Activated CD8-positive, alpha-beta memory T cell treated with anti-CD3 and anti-CD28 coated beads, Interleukin-2, amount 50 U/mL, for 4 hours (primary cell): ENCODE measurements at places on chromosomes 7 and 10.

GRCh38 chr7:80135309-80136104 is 876 bp downstream of the GNAI1 start:
- no peak for DNase-seq

DNA sequence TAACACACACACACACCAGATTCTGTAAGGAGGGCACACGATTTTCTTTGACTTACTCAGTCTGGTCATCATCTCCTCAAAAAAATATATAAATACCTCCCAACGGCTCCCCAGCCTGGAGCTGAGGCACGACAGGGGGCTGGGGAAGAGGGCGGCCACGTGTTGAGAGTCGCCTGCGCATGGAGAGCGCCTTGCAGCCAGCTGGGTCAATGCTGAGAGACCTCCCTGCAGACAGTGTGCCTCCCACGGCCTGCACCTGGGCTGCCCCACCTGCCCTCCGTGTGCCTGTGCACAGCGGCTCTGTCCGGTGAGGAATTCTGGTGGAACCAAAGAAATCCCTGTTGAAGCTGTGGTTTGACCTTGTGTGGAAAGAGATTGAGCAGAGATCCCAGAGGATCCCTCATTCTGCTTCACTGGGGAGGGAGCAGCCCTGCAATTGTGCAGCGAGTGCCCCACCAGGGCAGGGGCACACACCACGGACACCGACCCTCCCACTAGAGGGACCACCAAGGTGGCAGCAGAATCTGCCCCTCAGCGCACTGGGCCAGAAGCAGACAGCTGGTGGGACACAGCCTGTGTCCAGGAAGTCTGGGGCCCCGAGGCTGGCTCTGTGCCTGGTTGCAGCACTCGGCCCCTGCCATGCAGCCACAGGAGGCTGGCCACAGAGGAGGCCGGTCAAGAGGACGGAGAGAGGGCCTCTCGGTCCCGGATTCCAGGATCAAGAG is 150.5 kb upstream of the PPP2R2D start:
- DNase-seq, result no peak

DNA sequence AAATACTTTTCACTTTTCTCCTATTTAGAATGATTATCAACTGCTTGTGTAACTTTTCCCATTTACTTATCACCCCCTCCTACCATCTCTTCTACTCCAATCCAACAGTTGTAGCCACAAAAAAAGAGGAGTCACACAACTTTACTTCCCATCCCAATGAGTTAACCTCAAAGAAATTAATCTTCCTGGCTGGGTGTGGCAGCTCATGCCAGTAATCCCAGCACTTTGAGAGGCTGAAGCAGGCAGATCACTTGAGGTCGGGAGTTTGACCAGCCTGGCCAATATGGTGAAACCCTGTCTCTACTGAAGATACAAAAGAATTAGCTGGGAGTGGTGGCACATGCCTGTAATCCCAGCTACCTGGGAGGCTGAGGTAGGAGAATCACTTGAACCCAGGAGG is 19.9 kb downstream of the SYPL1 start:
- DNase-seq, result no peak

DNA sequence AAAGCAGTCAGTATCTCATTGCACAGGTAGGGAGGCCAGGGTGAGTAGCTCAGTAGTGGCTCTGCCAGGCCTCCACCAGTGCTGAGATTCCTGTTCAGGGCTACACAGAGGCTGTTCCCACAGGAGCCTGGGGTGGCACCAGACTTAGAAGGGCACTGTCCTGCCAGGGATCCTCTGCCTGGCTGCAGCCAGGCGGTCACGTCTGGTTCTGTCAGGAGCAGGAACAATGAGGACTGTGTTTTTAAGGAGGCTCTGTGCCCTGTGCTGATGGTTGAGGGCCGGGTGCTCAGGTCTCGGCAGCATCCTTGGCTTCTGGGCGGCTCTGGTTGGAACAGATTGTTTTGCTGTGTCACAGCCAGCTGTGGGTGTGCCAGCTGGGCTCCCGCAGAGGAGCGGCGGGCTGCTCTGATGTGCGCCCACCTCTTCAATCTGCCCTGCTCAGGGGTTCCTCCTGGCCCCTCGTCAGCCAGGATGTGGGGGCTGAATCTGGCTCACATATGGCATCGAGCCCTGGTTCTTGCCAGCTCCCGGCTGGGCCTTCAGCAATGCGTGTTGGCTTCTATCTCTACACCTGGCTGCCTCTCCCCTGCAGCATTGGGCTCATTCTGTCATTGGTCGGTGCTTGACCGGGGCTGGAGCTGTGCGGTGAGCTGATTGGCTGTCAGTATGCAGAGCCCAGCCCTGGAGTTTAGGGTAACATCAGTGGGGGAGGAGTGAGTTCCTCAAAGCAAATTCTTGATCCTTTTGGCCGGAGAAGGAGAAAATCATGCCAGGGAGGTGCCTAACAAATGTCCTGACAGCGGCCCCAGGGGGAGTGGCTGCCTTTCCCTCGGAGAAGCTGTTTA is 41.2 kb downstream of the TACR2 start:
- no peak for DNase-seq

DNA sequence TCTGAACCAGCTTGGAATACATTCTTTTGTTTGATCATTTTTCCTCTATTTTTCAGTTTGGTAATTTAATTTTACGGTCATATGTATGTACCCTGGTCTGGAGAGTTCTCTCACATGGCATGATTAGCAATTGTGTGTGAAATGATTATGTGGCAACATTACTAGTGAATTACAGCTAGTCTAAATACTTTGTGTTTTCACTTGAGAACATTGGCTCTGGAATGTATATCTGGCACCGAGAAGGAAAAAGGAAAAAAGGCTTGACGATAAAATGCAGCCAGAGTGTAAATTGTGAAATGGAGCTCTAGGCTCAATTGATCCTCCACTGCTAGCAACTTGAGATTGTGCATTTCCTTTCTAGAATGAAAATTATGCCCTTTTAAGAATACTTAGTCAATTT is 397.2 kb downstream of the EXOC4 start:
- DNase-seq, result no peak

DNA sequence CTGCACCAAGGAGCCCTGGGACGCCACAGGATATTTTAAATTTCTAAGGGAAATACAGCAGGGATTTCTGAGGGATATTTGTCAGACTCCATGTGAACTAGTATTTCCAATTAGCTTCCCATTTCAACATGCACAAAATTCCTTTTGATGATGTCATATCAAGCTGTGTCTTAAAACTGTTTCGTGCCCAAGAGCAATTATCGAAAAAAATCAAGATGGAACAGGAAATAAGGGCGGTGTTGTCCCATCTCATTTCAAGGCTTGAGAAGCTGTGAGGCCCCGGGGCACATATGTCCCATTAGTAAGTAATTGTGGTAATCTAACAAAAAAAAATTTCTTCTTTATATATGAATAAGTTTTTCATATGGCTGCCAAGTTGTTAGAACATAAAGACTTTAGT is 47.4 kb downstream of the PPP1R17 start:
- DNase-seq, result no peak

DNA sequence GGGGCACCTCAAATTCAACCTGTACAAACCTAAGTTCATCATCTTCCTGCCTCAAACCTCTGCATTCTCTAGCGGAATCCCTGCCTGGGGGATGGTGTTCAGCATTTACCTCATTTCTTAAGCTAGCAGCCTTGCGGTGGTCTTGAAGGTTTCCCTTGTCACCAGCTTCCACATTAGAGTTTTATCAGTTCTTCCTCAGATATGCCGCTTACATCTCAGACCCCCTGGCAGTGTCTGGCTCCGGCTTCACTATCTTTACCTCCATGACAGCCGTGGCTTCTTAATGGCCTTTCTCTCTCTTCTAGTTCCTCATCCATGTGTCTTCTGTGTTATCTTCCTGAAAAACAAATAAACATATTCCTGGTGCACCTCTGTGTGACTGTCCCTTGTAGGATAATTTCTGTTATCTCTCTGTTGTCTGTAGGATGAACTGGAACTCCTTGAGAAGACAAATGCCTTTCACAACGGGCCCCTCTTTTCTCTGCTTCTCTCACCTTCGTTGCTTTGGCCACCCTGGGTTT is 101.1 kb upstream of the BMPER start:
- no peak for DNase-seq

GRCh38 chr10:74275755-74276290 is 124.8 kb downstream of the ADK start:
- DNase-seq, result no peak

DNA sequence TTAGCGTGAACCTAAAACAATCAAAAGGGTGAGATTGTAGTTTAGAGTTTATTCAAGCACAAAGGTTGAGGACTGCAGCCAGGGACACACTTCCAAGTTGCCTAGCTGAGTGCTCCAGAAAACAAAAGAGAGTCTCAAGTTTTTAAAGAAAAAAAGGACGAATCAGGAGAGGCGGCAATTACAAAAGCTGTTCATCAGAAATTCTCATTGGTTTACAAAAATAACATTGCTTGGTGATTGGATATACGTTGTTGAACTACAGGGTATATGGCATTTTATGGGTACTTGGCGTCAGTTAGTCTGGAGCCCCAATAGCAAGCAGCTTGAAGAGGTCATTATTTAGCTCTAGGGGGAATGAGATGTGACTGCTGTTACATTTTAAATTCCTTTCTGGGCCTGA is 11.5 kb downstream of the ZNF438 start:
- DNase-seq, result no peak

DNA sequence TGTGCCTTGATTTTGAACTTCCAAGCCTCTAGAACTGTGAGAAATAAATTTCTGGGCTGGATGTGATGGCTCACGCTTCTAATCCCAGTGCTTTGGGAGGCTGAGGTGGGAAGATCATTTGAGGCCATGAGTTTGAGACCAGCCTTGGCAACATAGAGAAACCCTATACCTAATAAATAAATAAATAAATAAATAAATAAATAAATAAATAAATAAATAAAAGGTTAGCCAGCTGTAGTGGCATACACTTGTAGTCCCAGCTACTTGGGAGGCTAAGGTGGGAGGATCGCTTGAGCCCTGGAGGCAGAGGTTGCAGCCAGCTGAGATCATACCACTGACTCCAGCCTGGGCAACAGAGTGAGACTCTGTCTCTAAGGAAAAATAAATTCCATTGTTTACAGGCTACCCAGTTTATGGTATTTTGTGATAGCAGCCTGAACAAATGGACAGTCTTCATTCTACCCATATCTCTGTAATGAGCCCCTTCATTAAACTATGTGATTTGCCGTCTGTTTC is 67.7 kb downstream of the STEAP1B start:
- no peak for DNase-seq

GRCh38 chr10:123645016-123645415 is 21.1 kb upstream of the GPR26 start:
- no peak for DNase-seq

- no peak for DNase-seq
These were observed 68.5 kb downstream of the RSU1 start for GRCh38 chr10:16748749-16749148.

GRCh38 chr10:114356751-114357514 is 47.4 kb downstream of the AFAP1L2 start:
- no peak for DNase-seq

GRCh38 chr10:120641695-120642094 is 184.7 kb downstream of the PLPP4 start:
- no peak for DNase-seq

- DNase-seq, result no peak
These were observed 780.1 kb downstream of the PHTF2 start for GRCh38 chr7:78578686-78579085.

DNA sequence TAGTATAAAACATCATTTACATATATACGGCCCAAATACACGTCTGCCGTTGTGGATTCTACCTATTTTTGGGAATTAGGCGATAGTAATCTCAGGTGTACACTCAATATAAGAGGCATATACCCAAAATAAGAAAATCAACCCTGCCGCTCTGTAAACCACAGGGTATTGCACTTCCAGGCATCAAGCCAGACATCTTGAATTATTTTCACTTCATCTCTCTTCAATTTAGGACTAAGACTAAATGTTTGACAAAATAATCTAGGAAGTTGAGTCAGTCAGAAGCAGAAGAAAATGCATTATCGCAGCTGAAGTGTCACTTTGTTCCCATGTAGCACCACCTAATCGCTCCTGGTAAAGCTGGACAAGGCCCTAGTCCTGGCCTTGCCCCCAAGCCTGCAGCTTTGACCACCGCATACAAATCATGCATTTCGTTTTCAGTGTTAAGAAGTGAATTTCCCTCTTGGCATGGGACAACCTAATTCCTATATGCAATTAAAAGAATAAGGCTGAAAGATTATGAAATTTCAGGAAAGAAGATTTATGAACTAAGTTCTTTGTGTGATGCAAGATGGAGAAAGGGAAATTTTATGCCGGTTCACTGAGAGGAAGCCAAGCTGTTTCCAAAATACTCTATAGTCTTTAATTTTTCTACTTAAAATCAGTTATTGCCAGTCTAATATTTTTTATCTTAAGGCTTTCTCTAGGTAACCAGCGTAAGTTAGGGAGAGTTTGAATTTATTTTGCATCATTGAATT is 26.0 kb downstream of the CABCOCO1 start:
- DNase-seq, result no peak

DNA sequence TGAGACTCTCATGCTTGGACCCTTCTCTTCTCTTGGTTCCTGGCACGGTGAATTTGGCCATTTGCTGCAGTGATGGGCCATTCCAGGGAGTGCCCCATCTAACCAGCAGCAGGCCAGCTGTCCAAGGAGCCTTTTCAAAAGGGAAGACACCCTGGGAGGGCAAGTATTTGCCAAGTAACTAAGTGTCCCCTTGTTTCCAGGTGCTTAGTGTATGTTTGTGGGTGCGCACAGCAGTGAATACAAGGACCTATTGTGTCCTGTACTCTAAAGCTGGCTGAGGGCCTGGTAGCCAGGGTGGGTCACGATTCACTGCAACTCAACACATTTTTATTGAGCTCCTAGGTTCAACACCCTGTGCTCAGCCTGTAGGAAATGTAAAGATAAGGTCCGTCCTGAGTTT is 348.8 kb downstream of the RNLS start:
- no peak for DNase-seq

DNA sequence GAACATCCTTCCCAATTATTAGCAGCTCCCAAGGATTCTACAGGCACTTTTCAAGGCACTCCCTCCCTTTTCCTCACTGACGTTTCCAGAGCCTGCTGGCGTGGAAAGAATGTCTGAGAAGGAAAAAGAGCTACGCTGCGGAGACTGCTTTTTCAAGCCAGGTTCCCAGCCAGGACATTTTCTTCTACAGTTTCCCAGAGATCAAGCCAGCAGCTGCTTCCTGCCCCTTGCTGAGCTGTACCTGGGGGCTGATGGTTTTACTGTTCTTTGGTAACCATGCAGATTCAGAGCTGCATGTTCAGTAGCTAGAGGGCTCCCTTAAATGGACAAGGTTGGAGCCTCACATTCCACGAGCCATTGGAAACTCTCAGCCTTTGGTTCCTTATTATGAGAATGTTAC is 133.4 kb downstream of the EVX1 start:
- no peak for DNase-seq

GRCh38 chr10:121070275-121071070 is 219.3 kb downstream of the WDR11 start:
- no peak for DNase-seq
